ENCODE measurements at places on chromosomes 12 and 14. TPM values are rescaled to one million over a fixed set of nuclear protein-coding genes. Genes with fewer than 3 reads are reported as not detected.

GRCh38 chr14:102279688-102280348 lies 25.1 kb downstream of the MOK start:
- peak; percentile 73 for DNase-seq

Gene DIABLO
- total RNA-seq: 66.4 TPM

Gene GRIN2B
- total RNA-seq: under 0.01 TPM

Gene NFE2
- 0.43 TPM for total RNA-seq

DNA sequence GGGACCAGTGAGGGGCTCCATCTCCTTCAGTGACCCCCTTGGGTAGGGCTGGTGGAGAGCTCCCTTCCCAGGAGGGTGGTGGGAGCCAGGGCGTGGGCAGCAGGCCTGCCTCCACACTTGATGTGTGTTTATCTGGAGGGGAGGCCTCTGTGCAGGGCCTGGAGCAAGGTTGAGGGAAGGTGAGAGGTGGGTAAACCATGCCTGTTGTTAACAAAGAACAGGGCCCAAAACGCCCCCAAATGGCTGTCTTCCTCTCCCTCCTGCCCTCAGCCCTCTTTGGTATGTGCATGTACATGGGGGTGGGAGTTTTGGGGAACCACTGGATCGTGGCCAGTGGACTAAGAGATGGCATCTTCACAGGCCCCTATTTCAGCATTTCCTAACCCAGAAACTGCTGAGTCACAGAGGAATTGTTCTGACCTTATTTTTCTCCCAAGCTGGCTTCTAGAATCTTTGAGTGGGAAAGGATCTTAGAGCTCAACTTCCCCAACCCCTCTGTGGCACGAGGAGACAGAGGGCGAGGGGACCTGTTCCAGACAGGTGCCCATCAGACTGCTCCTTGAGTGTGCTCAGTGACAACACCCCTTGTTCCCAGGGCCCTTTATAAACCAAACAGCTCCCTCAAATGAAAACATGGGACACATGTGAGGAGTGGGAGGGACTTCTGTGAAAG lies 3.6 kb downstream of the SLC48A1 start:
- DNase-seq: peak; percentile 65

Gene NKX2-1
- not detected for total RNA-seq

GRCh38 chr12:53222170-53222721 lies 9.8 kb downstream of the RARG start:
- DNase-seq: peak; percentile 36

DNA sequence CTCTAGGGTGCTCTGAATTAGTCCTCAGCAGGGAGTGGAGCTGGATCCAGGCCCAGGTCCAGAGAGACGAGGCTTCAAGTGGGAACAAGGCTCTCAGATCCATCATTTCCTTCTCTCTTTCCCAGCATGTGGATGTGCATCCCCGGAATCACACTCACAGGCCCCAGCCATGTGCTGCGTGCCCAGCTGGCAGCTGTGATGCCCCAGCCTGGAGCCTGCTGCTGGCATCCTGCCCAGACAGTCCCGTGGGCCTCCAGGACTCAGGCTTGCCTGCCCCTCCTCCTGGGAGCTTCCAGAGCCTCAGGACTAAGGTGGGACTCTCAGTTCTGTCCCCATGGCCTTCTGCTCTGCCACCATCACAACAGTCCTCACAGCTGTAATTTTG lies 6.2 kb upstream of the KRT84 start:
- no peak for DNase-seq

DNA sequence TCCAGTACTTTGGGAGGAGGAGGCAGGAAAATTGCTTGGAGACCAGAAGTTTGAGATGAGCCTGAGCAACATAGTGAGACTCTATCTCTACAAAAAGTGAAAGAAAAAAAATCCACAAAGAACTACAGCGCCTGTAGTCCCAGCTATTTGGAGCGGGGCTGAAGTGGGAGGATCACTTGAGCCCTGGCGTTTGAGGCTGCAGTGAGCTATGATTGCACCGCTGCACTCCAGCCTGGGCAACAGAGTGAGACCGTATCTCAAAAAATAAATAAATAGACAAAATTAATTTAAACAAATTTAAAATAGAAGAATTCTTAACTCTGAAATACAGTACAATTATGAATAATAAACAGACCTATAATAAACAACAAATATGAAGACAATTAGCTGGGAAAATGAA lies 40.9 kb downstream of the ATL1 start:
- DNase-seq: peak; percentile 43

Gene RERG
- 0.64 TPM for total RNA-seq

Gene HCAR1
- total RNA-seq: 0.43 TPM

- DNase-seq: no peak
These were observed 42.9 kb downstream of the WNK1 start for GRCh38 chr12:795305-795704.

DNA sequence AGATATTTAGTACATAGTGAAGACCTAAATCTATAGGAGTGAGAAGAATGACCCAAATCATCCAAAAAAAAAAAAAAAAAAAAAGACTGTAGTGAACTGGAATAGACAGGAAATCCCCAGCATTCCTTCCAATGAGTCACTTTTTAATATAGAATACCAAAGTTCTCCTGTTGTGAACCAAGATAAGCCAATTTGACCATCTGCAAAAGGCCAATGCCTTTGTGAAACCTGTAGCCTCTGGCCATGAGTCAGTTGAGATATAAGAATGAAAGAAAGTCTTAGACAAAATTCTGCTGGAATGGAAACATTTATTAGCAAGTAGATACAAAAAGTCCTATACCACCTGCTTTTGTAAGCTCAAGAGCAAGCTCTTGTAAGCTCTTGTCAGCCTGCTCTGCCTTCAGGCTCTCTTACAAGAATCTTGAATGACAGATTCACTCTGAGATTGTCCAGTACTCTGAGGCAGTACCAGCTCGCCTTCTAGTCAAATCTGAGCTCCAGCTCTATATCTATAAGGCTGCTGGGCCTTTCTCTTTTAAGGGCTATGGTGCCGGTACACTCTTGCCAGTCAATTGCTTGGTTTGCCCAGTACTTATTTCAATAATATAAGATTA lies 243.0 kb upstream of the TMTC1 start:
- DNase-seq: peak; percentile 80

- DNase-seq: no peak
These were observed 90.3 kb downstream of the STAB2 start for GRCh38 chr12:103677341-103677740.

GRCh38 chr12:114876968-114877680 lies 193.1 kb upstream of the TBX3 start:
- no peak for DNase-seq

- no peak for DNase-seq
These were observed 4.6 kb upstream of the SAMD4A start for GRCh38 chr14:54562334-54562733.

DNA sequence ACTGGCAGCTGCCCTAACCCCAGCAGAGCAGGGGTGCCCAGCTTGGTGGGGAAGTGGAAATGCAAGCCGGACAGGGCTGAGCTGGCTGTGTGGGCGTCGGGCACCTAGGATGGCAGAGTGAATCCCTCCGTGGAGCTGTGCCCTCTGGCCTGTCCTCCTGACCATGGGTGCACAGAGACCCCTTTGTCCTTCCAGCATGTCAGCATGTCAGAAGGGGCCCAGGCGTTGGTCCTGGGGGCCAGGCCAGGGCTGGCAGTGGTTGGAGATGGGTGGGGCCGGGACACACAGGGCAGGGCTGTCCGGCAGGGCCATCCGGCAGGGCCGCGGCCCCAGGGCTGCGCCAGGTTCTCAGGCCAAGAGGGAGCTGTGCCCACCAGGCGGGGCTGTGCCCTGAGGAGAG lies 8.8 kb upstream of the TEX22 start:
- DNase-seq: no peak

Gene HOXC13
- total RNA-seq: 0.32 TPM

Gene GPR162
- 2.6 TPM for total RNA-seq

DNA sequence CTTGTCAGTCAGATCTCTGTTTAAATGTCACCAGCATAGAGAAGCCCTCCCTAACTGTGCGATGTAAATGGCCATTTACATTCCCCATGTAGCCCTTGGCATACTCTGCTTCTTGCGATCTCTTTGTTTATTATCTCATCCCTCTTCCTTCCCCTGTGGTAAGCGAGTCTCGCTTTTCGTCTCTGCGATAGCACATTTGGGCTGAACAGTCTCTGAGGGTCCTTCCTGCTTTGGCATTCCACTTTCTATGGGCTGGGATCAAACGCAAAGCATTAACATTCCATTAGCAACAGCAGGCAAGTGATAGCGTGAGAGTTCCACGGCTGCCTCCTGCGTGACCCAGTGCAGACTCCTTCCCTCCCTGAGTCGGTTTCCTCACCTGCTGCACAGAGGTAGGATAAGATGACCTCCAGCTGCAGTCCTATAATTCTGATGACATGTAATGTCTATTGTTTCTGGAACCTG lies 61.4 kb upstream of the TUNAR start:
- DNase-seq: no peak

DNA sequence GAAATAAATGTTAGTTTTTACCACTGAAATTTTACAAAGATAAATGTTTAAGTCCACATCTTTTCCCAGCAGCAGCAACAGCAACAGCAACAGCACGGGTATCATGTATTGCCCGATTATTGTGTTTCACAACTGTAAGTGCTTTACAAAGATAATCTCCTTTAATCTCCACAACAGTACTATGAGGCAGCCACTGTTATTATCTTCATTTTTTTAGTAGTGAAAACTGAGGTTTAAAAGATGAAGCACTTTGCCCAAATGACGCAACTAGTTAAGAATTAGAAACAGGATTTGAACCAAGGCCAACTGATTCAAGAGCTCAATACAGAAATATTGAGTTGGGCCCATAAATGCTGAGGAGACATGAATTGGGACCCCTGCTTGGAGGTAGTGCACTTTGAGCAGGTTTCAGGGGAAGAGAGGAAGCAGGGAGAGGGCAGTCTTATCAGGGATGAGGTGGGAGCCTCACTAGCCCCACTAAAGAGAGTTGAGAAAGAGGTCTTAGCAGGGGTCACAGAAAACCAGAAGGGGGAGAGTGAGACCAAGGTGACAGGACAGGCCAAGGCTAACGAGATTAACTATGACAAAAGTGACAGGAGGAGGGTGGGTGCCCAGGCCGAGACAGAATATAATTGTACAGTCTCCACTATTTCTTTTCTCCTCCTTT lies 15.3 kb downstream of the KRT2 start:
- DNase-seq: no peak

GRCh38 chr12:30902001-30902400 lies 24.5 kb upstream of the TSPAN11 start:
- DNase-seq: no peak

DNA sequence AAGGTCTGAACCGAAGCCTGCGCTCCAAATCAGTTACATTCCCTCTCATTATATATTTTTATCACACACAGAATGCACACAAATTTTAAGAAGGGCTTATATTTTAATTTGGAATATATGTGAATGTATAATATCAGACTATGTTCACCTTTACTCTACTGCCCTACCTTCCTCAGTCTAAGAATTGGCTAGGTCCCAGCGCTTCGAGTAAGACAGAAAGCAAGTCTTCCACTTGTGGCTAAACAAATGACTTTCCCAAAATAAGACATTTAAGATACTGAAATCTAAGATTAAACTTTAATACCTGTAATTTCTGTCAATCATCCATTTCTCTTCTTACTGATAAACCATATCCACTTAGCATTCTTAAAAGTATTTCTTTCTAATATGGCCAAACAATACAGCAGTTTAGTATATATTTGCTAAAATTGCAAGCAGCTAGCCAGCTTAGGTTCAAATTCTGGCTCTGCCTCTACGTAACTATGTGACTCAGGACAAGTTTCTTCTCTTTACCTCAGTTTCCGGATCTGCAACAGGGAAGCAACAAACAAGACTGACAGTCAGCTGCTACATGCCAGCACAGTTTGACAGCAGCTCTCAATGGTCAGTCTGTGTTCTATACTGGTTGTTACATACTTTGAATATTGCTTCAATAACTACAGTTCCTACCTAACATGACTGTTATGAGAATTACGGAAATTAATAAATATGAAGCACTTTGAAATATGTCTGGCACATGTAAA lies 2.0 kb downstream of the INTS13 start:
- no peak for DNase-seq

DNA sequence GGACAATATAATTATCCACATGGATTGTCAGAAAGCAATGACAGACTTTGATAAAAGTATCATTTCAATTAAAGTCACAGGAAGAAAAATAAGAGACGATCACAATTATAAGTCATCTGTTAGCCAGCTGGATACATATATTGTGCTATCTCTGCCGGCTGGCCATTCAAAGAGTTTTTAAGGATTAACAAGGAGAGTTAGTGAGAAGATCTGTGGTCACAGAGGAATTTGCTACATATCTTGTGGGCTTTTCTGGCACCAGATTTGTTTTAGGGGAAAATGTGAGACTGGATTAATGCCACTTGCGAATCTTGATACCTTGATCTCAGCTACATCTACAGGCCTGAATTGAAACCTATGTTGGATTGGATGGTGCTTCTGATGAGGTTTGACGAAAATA lies 90.9 kb upstream of the MANSC4 start:
- peak; percentile 84 for DNase-seq

GRCh38 chr12:88650715-88651114 lies 70.4 kb upstream of the KITLG start:
- peak; percentile 19 for DNase-seq

GRCh38 chr14:99252443-99252939 lies 19.5 kb downstream of the BCL11B start:
- no peak for DNase-seq

DNA sequence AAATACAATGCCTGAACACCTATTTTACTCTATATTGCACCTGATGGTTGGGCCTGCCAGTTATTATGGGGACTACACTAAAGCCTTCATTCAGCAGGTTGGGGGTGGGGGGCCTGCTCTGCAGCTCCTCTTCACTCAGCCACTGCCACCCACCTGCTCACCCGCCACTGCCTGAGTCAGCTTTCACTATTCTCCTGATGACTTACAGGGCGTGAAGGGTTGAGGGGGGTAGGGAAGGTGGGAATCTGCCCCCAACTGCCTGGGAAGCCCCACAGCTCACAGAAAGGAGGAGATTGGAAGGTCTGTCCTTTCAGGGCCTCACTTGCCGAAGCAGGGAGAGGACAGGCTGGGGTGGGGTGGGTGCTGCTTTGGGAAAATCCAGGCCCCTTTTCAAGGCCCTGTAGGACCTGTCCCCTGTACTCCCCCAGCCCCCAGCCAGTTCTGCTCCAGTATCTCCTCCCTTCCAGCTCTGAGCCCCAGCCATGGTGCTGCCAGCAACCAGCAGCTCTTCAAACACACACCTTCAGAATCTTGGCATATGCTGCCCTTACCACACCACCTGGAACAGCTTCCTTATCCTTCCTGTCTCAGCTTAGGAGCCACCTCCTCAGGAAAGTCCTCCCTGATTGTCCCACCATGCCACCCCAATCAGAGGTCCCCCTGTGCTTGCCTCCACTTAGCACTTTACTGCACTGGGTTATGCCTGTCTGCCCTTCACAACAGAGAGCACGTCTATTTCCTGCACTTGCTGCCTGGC lies 33.1 kb downstream of the IRF2BPL start:
- DNase-seq: no peak

Gene PAN2
- total RNA-seq: 14.8 TPM

- DNase-seq: no peak
These were observed 20.9 kb downstream of the RASAL1 start for GRCh38 chr12:113114447-113115178.

DNA sequence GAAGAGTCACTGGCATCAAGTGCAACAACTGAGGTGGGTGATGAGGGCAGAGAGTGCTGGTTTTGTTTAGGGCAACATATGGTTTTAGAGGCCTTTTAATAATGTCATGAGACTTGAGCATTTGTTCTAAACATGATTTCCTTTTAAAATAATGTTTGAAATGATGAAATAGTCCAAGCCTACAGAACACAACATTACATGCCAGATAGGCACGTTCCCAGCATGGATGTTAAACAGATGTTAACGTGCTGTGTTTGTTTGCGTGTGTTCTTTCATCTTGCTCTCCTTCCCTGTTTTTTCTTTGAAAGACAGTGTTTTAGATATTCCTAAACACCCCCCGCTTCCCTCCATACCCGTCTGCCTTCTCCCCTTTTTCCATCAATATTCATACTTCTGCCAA lies 82.3 kb downstream of the RGS6 start:
- no peak for DNase-seq

- no peak for DNase-seq
These were observed 27.1 kb downstream of the SLC38A4 start for GRCh38 chr12:46798648-46799047.
